PC-9 (cell line): ENCODE measurements at places on chromosomes 13 and 19. TPM values are rescaled to one million over a fixed set of nuclear protein-coding genes. Genes with fewer than 3 reads are reported as not detected.

The KCNRG gene
- 0.41 TPM in 1 of 2 replicates, not detected in the other for total RNA-seq

The WASF3 gene
- 0.20 and 0.31 TPM in 2 replicates for total RNA-seq

The ANKLE1 gene
- total RNA-seq, result 0.65 and 1.2 TPM in 2 replicates

The TMEM38A gene
- 14.2 and 16.0 TPM in 2 replicates for total RNA-seq

The CEACAM1 gene
- 0.53 and 1.6 TPM in 2 replicates for total RNA-seq

The S1PR2 gene
- total RNA-seq, result 6.9 and 7.3 TPM in 2 replicates

GRCh38 chr19:50676625-50677197 is 27.5 kb downstream of the C19orf81 start:
- H3K36me3 ChIP-seq, result no peaks in the 10 kb centered on the region
- DNase-seq, result no peak
- no peaks in the 10 kb centered on the region for H3K4me1 ChIP-seq
- no peak overlapping the region for H3K4me3 ChIP-seq

DNA sequence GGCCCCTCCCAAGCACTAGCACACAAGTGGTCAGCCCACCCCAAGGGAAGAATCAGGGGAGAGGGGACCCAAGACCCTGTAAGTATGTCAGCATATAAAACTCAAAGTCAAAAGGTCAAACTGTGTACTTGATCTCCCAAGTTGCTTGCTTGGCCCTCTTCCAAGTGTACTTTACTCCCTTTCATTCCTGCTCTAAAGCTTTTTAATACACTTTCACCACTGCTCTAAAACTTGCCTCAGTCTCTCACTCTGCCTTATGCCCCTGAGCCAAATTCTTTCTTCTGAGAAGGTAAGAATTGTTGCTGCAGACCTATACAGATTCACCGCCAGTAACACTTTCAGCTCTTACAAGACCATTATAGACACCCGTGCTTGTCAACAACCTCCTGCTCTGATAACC is 15.1 kb upstream of the RNASEH2B start:
- H3K27me3 ChIP-seq, result no peaks in the 10 kb centered on the region
- H3K27ac ChIP-seq, result no peak overlapping the region
- no peak overlapping the region for H3K4me3 ChIP-seq
- H3K36me3 ChIP-seq, result no peaks in the 10 kb centered on the region

DNA sequence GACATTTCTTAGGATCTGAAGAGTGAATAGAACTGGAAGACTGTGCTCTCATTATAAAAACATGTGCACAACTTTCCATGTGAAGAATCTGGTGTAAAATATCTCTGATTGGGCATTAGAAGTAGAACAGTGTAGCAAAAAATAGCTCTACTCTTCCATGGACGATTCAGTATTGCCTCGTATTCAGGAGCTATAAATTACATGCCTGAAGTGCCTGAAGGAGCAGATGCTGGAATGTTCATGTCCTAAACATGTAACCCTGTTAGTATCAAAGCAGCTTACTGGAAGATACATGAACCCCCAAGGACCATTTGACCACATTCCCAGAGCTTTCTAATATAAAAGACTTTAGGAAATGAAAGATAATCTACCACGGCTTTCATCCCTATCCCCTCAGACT is 528.9 kb downstream of the DACH1 start:
- no peak overlapping the region for H3K4me3 ChIP-seq
- no peaks in the 10 kb centered on the region for H3K4me1 ChIP-seq
- H3K36me3 ChIP-seq, result no peaks in the 10 kb centered on the region
- H3K27me3 ChIP-seq, result no peaks in the 10 kb centered on the region
- DNase-seq, result no peak

DNA sequence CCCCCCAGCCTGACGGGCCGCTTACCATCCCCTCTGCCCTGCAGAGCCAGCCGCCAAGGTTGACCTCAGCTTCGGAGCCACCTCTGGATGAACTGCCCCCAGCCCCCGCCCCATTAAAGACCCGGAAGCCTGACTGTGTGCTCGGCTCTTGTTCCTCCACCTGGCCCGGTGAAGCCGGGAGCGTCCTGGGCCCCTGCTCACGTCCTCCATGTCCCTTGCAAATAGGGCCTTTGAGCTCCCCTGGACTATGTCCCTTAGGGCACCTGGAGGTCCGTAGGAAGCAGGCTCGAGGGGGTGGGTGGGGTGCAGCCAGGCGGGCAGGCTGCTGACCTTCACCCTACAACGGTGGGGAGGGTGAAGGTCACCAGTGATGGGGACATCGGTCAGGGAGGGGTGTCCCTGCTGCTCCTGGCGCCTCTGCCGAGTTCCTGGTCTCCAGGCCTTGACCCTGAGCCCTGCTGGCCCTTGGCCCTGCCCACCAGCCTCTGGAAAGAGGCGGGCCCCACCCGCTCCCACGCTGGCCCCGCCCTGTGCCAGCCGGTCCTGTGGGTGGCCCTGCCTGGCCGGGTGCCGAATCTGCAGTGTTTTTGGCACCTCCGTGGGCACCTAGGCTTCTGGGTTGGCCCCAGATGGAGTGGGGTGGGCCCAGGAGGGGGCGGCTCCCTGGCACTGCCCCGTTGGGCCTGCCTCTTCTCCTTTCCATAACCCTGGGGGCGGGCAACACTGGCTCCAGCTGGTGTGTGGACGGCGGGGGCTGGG is 3.3 kb downstream of the ATP5F1D start:
- H3K27me3 ChIP-seq, result no peaks in the 10 kb centered on the region
- H3K4me1 ChIP-seq, result peaks cover 32% of the 10 kb centered on the region
- H3K36me3 ChIP-seq, result no peaks in the 10 kb centered on the region
- no peak overlapping the region for H3K4me3 ChIP-seq
- no peak overlapping the region for H3K27ac ChIP-seq
- DNase-seq, result no peak

- H3K27ac ChIP-seq, result no peak overlapping the region
- DNase-seq, result no peak
- peaks cover 5% of the 10 kb centered on the region; the same call in 1 of the 2 replicates for H3K36me3 ChIP-seq
- no peaks in the 10 kb centered on the region for H3K27me3 ChIP-seq
- no peak overlapping the region for H3K4me3 ChIP-seq
These were observed 35.6 kb downstream of the NDFIP2 start for GRCh38 chr13:79516595-79516994.

GRCh38 chr13:80574113-80574850 is 233.4 kb upstream of the SPRY2 start:
- H3K4me1 ChIP-seq, result no peaks in the 10 kb centered on the region
- no peak for DNase-seq
- H3K36me3 ChIP-seq, result no peaks in the 10 kb centered on the region
- no peak overlapping the region for H3K4me3 ChIP-seq

DNA sequence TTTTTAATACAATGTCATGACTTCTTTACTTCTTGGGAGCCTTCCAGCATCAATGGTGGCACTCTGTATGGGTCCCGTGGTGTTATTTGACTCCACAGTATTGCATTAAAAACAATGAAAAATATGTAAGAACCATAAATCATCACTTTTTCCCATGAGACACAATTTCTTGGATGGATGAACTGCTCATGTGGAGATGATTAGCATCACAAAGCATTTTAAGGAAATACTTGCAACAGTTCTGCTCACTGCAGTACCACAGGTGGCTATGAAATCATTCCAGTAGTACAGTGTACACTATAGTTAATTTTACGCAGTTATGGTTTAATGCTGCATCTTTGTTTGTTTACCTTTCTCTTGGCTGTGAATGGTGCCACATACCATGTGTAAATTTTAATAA is 37.2 kb upstream of the C1QTNF9B start:
- no peak overlapping the region for H3K4me3 ChIP-seq
- H3K27ac ChIP-seq, result no peak overlapping the region
- H3K4me1 ChIP-seq, result no peaks in the 10 kb centered on the region
- H3K27me3 ChIP-seq, result no peaks in the 10 kb centered on the region
- DNase-seq, result no peak

DNA sequence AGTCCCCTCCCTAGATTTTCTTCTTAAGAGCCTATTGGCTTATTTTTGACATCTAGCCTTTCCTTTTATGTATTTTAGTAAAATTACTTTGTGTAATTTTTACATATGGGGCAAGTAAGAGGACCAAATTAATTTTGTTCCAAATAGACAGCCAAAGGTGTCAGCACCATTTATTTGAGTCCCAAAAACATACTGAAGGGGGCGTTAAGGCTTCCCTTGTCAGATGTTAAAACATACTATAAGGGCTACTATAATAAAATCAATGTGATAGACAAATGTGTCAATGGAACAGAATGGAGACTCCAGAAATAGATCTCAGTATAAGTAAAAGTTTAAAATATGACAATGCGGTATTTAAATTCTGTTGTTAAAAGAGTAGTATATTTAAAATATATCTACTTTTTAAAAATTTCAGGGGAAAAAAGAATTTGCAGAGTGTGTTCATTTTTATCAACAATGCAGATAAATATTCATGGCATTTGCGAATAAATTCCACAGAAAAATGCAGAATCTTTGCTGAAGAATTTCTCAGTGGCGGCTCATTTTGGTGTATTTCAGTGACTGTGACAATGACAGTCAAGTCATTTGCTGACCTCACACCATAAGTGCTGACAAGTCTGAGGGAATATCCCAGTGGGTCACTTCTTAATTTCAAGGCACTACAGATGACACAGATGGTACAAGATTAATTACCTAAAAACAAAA is 133.7 kb downstream of the MTUS2 start:
- peaks cover 16% of the 10 kb centered on the region for H3K27me3 ChIP-seq
- no peaks in the 10 kb centered on the region for H3K36me3 ChIP-seq
- H3K4me1 ChIP-seq, result no peaks in the 10 kb centered on the region
- no peak overlapping the region for H3K27ac ChIP-seq
- DNase-seq, result no peak

- H3K4me3 ChIP-seq, result no peak overlapping the region
- H3K27ac ChIP-seq, result no peak overlapping the region
- H3K4me1 ChIP-seq, result no peaks in the 10 kb centered on the region
- no peaks in the 10 kb centered on the region for H3K36me3 ChIP-seq
- H3K27me3 ChIP-seq, result peaks cover 55% of the 10 kb centered on the region
- no peak for DNase-seq
These were observed 8.2 kb downstream of the ZNF439 start for GRCh38 chr19:11856596-11857250.

DNA sequence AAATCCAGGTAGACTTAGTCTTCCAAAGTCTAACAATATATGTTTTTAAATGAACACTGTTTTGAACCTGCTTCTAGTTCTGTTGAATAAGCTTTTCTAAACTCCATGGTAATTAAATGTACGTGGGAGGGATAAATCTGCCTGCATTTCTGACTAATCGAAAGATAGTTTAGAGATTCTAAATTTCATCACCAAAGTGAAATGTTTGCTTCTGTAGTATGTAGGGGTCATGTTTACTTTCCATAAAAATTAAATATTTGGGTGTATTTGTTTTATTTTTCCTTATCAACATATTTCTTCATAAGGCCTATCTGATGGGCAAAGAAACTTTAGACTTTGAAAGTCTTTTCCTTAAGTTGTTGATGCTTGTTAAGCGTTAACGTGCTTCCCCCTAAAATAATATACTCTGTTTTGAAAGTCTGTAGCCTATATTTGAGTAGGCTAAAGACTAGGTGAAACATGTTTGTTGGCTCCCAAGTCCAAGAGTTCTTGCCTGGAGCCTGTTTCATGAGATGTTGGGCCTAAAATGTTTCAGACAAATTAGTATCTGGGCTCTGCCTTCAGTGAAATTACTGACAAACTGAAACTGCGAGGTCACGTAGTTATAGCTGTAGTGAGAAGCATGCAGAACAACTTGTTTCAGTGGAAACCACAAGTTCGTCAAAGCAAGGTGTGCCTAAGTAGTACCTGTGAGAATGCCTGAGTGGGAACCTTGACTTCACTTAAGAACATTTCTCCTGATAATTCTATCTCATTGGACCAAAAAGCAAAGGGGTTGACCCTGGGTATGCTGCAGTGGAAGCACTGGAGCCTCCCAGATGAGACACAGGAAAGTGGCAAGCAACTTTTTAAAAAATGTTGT is 126.2 kb downstream of the LMO7 start:
- H3K4me3 ChIP-seq, result peak overlapping the region; percentile 59
- peaks cover 29% of the 10 kb centered on the region; the same call in 1 of the 2 replicates for H3K36me3 ChIP-seq
- DNase-seq, result peak; percentile 40
- H3K4me1 ChIP-seq, result peaks cover 30% of the 10 kb centered on the region
- H3K27ac ChIP-seq, result peak overlapping the region; percentile 97

- DNase-seq, result no peak
- H3K27ac ChIP-seq, result no peak overlapping the region
- no peaks in the 10 kb centered on the region for H3K36me3 ChIP-seq
- no peaks in the 10 kb centered on the region for H3K27me3 ChIP-seq
- no peaks in the 10 kb centered on the region for H3K4me1 ChIP-seq
These were observed 2.9 kb downstream of the EDNRB start for GRCh38 chr13:77915686-77916085.

GRCh38 chr13:48843630-48844380 is 131.9 kb upstream of the FNDC3A start:
- no peaks in the 10 kb centered on the region for H3K4me1 ChIP-seq
- no peaks in the 10 kb centered on the region for H3K36me3 ChIP-seq
- H3K4me3 ChIP-seq, result no peak overlapping the region
- no peaks in the 10 kb centered on the region for H3K27me3 ChIP-seq

DNA sequence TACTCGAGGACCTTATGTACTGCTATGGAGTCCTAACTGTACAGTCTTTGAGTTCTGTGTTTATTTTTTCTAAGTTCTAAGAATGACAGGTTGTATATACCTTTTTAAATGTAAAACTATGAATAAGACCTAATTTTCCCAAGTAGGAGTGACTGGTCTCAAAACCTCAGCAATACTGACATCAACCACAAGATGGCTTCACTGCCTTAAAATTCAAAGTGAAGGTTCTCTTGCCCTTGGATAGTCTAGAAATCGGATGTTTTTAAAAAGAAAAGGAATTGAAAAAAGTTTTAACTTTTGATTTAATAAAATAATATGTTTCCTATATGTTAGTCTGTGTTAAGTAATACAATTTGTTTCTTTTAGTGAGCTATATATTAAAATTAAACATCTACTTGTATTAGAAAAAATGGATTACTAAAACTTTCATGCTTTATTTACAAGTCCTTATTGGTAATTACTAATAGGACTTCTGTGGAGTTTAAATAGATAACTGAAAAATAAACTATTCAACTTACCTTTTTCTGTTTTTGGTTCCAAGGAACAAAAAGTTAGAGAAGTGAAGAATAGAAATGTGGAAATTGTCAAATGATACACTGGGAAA is 52.0 kb downstream of the TDRD3 start:
- H3K27ac ChIP-seq, result no peak overlapping the region
- no peaks in the 10 kb centered on the region for H3K36me3 ChIP-seq
- no peaks in the 10 kb centered on the region for H3K27me3 ChIP-seq
- H3K4me3 ChIP-seq, result no peak overlapping the region
